ENCODE measurements at places on chromosomes 3 and 15.

DNA sequence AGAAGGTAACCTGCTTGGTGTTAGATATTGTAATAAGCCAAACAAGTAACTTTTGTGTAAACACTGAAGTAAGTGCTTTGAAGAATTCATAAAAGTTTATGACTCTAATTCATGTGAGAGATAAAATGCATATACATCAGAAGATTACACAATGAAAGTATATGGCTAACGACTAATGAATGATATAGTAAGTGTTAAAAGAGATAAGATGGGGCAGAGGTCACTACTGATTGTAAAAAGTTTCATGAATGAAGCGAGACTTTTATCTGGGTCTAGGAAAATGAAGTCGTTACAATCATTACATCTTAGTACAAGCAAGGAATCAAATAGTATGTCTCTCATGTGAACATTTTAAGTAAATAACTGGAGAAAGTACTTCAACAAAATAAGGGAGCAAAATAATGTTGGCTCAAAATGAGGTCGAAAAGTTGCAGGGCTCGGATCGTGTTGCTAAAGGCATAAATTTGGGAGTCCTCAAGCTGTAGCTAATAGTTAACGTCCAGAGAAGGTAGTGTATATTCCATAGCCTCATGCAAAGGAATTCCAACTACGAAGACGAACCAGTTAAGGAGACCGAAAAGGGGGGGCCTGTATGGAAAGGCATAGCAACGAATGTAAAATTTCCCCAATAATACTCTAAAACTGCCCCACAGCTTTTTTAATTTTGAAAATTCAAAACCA is 984 bp upstream of the DUT start:
- DNase-seq = no peak

DNA sequence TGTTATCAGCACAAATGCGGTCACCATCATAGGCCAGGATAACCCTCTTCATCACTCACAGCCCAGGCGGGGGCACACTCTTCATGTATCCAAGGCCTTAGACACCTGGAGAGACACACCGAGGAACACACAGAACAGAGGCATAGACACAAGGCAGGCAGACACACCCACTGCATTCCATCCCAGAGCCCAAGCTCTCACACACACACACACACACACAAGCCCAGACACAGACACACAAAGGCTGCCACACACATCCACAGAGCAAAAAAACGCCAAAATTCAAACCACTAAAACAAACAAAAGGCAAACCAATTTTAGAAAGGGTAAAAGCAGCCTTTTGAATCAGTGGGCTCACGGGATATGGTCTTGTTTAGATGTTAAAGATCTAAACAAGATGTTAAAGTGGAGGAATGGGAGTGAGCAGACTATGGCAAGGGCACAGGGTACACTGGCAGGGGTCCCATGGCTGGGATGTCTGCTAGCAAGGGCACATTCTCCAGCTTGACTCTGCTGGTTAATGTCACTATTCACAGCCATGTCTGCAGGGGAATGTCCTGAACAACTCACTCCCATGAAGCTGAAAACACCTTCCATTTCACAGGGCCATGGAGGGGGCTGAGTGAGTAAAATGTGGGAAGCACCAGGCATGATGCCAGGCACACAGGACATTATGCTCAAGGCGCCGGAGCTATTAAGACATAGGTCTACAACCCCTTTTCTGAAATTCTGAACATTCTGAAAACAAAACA is 14.9 kb upstream of the CRABP1 start:
- no peak for DNase-seq

DNA sequence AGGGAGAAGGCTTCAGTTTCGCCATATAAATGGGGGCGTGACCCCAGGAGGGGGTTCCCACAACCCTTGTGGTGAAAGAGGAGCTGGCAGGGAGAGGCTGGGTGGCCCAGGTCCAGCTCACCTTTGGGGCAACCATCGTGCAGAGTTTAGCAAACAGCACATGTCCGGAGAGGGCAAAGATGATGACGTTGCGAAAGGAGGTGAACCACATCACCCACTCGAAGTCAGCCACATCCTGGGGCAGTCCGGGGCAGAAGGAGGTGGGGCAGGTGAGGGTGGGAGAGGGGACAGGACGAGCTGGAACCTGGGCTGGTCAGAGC is 3.7 kb downstream of the HHATL start:
- DNase-seq = no peak

- no peak for DNase-seq
Measured at GRCh38 chr15:71325481-71325880, 210.2 kb downstream of the THSD4 start.

DNA sequence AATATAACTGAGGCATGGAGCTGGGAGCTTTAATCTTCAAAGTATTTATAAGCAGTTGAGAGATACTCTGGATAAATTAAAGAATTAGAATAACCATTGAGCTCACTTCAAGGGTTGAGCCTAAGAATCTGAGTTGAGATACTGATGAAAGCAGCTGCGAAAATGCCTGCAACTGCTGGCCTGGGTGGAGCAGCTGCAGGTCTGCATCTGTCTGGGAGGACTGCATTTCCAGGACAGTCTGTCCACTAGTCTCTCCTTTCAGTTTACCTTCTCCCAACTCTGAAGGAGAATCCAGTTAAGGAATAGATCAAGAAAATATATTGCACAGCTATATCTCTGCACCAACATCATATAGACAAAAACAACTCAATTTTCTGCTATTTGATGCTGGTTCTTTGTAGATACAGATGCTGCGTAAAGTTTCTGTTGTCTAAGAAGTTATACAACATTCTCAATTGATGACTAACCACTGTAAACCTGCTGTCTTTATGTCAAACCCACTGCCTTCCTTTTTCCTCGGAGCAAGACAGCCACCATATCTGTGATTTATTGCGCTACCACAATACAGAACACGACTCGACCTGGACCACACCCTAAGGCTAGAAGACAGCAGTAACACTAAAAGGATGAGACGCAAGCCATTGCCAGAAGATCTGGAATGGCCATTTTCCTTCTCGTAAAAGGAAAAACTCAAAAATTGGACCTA is 245.1 kb downstream of the MAGI1 start:
- no peak for DNase-seq

DNA sequence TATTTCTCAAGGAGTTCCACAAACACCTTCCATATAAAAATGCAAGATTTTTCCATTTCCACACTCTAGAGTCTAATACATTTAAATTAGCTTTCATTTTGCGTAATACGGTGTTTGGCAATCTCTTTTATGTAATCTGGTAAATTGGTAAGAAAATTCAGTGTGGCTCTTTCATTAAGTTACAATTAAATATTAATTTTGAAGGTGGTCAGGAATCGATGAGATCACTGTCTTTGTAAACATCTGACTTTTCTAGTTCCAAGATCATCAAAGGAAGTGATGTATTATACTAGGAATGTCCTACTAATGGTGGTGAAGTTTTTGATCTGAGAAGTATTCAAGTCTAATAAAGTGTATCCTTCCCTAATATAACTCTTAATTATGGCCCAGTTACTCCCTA is 1.1 kb upstream of the UTS2B start:
- DNase-seq = no peak

- no peak for DNase-seq
Measured at GRCh38 chr3:14337828-14338227, 64.6 kb upstream of the SLC6A6 start.

GRCh38 chr3:134654031-134654430 is 3.2 kb upstream of the KY start:
- DNase-seq = no peak

DNA sequence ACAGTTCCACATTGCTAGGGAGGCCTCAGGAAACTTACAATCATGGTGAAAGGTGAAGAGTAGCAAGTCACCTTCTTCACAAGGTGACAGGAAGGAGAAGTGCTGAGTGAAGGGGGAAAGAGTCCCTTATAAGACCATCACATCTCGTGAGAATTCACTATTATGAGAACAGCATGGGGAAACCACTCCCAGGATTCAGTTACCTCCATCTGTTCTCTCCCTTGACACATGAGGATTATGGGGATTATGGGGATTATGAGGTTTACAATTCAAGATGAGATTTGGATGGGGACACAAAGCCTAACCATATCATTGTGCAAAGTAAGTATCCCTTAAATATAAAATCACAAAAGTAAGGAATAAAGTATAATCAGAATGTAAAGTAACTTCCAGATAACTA is 375.9 kb upstream of the NAALADL2 start:
- DNase-seq = no peak

GRCh38 chr3:194472290-194472920 is 14.4 kb downstream of the ATP13A3 start:
- DNase-seq = peak; percentile 64

DNA sequence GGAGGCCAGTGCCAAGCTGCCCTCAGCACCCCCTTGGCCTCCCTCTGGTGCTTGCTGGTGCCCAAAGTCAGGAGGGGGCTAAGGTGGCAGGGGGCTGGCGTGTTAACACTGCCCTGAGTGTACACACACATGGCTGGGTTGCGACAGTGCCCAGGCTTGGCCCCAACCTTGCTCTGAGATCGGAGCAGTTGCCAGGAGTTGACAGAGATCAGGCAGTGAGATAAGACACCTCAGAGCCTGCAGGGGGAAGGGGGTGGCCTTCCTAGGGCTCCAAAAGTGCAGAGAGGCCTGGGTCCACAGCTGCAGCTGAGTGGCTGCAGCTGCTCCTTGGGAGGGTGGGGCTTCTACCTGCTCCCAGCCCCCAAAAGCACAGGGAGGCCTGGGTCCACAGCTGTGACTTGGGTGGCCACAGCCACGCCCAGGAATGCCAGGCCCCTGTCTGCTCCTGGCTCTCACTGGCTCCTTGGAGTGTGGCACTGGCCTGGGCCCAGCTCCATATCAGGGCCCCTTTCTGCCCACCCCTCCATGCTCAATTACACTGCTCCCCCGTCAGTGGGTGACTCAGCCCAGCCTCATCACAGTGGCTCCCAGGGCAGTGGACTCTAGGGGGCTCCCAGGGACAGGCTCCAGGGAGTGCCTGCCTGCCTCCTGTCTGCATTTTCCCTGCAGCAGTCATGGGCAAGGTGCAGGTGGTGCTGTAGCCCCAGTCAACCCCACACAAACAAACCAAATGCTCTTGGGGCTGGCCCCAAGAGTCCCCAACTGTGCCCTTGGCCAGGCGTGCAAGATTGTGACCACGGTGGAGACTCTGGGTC is 56.4 kb upstream of the C15orf39 start:
- no peak for DNase-seq

DNA sequence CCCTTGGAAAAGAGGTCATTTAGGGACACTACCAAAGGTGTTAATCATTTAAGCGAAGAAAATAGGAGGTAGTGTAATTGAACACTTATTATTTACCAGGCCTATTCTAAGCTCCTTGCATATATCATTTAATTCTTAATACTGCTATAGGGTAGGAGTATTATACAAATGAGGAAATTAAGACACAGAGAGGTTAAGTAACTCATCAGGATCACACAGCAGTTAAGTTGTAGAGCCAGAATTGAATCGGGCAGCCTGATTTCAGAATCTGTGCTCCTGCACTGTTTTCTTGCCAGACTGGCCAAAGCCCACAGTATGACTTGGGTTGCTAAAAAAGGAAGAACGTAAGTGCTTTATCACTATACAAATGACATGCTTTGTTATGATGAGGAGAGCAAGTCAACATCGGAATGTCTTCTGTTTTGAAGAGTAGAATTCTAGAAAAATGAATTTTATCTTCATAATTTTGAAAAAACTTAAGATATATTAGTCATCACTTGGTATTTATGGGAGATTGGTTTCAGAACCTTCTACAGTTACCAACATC is 31.4 kb downstream of the HPS3 start:
- DNase-seq = no peak

Data from NCI-H1694 treated with DMSO at 0.1 percent for 48 hours (cell line).